H1 (cell line): ENCODE measurements at places on chromosomes 2 and 18.

- no peaks in the 10 kb centered on the region for H3K4me1 ChIP-seq
- H3K4me3 ChIP-seq, result no peak overlapping the region
- DNase-seq, result no peak
- no peaks in the 10 kb centered on the region for H3K27me3 ChIP-seq
These were observed 23.9 kb downstream of the MEMO1 start for GRCh38 chr2:31986906-31987305.

GRCh38 chr18:3874125-3874524 is 424.2 kb downstream of the TGIF1 start:
- H3K4me3 ChIP-seq, result peak overlapping the region; percentile 20; the same call in 1 of the 2 replicates
- no peak for DNase-seq
- no peaks in the 10 kb centered on the region; the same call in 1 of the 2 replicates for H3K36me3 ChIP-seq
- no peak overlapping the region for H3K27ac ChIP-seq
- H3K4me1 ChIP-seq, result no peaks in the 10 kb centered on the region

- H3K4me1 ChIP-seq, result peaks cover 22% of the 10 kb centered on the region
- H3K27ac ChIP-seq, result no peak overlapping the region
- no peaks in the 10 kb centered on the region; the same call in 1 of the 2 replicates for H3K36me3 ChIP-seq
- DNase-seq, result no peak
- no peak overlapping the region for H3K4me3 ChIP-seq
These were observed 53.2 kb upstream of the FZD7 start for GRCh38 chr2:201980389-201980821.

GRCh38 chr2:13996527-13996926 is 636.0 kb upstream of the LRATD1 start:
- DNase-seq, result no peak
- no peak overlapping the region for H3K4me3 ChIP-seq
